ENCODE measurements at places on chromosomes 12 and 14.

- no peak for DNase-seq
Measured at GRCh38 chr12:16573398-16574077, 32.4 kb downstream of the LMO3 start.

DNA sequence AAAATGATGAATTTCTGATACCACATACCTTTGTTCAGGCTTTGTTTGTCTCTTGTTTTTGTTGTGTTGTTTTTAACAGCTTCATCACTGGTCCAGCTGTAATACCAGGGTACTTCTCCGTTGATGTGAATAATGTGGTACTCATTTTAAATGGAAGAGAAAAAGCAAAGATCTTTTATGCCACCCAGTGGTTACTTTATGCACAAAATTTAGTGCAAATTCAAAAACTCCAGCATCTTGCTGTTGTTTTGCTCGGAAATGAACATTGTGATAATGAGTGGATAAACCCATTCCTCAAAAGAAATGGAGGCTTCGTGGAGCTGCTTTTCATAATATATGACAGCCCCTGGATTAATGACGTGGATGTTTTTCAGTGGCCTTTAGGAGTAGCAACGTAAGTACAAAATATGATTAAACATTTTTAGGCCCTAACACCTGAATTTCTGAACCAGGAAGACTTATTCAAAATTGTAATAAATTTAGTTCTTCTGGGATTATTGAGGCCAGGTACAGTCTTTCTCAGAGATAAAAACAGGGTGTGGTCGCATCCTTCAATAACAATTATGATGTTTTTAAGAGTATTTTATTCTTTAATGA, 22.4 kb downstream of the RXYLT1 start:
- DNase-seq = peak; percentile 11

DNA sequence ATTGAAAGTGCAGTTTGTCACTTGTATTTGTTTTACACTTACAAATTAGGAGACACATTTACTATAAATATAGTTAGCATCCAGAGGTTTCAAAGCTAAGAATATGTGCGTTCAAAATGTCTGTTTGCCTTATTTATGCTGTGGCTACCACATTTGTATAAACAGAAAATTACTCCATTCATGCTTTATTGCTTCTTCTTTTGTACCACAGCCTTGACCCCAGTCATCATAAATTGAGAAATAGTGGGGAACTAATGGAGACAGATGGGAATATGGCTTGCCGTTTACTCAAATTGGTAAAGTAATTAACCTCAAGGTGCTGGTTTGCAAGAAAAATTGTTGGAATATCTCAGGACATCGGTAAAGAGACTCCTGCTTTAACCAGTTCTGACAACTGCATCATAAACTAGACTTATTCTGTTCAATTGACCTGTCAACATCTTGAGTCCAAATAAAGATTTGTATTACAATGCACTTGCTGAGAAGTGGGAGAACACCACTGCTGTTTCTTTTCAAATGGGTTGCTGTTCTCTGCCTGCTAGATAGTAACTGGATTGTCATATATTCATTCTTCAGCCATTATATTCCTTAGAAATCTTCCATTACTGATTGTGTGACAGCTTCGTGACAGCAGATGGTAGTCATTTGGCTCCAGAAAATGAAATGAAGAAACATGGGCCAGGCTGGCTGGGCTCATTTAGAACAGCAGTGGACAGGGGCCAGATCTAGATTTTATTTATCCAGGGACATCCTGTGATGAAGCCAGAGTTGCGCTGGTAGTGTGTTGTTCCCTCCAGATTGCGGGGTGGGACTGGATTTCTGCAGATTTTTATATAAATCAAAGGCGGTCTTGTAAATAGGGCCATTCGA, 354.4 kb downstream of the EGLN3 start:
- no peak for DNase-seq

GRCh38 chr14:101241807-101242278, 319.5 kb upstream of the DIO3 start:
- DNase-seq = no peak

GRCh38 chr14:53793790-53794505, 162.7 kb downstream of the BMP4 start:
- no peak for DNase-seq

DNA sequence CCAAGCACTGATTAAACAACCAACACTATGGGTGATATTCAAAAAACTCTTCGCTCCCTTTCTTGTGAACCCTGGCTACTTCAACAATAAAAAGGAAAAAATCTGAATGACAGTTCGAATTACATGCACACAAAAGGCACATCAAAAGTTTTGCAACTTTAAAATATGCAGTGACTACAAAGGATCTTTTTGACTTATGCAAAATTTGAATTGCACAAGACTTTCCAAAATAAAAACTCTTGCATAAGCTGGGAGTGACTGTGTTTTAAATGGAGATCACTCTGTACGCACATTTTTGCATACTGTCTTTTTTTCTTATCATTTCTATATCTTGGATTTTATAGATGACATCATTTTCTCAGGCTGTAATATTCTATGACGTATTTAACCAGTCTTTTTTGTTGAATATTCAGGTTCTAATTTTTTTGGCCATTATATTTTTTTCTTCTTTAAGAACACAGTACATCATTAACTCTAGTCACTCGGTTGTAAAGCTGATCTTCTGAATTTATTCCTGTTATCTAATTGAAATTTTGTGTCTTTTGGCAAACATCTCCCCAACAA, 667.6 kb upstream of the TBX3 start:
- DNase-seq = no peak

- DNase-seq = no peak
Measured at GRCh38 chr12:111816065-111816615, 25.9 kb upstream of the MAPKAPK5 start.

- DNase-seq = no peak
Measured at GRCh38 chr14:71029236-71029781, 122.0 kb downstream of the PCNX1 start.

GRCh38 chr12:16583969-16584745, 21.8 kb downstream of the LMO3 start:
- DNase-seq = no peak

GRCh38 chr12:76441016-76441415, 92.8 kb upstream of the BBS10 start:
- no peak for DNase-seq

DNA sequence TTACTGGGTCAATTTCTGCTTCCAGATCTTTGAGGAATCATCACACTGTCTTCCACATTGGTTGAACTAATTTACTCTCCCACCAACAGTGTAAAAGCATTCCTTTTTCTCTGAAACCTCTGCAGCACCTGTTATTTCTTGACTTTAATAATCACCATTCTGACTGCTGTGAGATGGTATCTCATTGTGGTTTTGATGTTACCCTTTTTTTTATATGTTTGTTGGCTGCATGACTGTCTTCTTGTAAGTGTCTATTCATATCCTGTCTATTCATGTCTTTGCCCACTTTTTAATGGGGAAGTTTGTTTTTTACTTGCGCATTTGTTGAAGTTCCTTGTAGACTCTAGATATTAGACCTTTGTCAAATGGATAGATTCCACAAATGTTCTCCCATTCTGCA, 324.9 kb downstream of the NAV3 start:
- DNase-seq = no peak

GRCh38 chr12:124881123-124881522, 17.5 kb upstream of the SCARB1 start:
- DNase-seq = no peak

DNA sequence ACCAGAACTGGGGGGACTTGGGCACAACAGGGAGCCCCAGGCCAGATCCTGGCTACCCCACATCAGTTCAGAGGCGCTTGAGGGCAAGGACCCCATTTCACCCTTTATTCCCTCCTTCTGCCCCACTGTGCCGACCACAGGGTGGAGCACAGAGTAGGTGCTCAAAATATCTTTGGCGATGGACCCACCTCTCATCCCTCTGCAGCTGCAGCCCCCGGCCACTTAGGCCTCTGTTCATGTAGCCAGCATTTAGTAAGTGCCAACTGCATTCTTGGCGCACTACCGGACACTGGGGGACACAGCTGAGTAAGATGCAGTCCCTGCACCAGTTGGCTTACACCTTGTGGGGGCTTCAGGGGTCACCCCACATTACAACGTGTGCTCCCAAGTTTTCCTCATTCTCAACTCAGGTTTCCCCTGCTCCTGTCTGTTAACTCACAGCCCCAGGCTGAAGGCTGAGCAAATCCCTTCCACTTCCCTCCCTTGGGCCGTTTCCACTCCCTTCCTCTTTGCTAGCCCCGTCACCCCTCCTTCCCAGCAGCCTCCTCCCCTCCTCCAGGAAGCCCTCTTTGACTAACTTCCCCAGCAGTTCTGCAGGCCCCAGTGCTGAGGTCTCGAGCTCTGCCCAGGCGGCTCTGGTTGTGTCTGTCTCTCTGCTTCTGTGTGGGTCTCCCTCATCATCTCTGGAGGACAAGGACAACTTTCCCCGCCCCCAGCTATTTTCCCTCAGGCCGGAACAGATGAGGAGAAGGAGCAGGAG, 26.5 kb downstream of the KRT80 start:
- no peak for DNase-seq

GRCh38 chr12:105222284-105222655, 13.7 kb downstream of the APPL2 start:
- no peak for DNase-seq

- DNase-seq = peak; percentile 17
Measured at GRCh38 chr12:79935624-79936345, 888 bp upstream of the PPP1R12A start.

- no peak for DNase-seq
Measured at GRCh38 chr14:77593501-77593961, 22.9 kb downstream of the SPTLC2 start.

DNA sequence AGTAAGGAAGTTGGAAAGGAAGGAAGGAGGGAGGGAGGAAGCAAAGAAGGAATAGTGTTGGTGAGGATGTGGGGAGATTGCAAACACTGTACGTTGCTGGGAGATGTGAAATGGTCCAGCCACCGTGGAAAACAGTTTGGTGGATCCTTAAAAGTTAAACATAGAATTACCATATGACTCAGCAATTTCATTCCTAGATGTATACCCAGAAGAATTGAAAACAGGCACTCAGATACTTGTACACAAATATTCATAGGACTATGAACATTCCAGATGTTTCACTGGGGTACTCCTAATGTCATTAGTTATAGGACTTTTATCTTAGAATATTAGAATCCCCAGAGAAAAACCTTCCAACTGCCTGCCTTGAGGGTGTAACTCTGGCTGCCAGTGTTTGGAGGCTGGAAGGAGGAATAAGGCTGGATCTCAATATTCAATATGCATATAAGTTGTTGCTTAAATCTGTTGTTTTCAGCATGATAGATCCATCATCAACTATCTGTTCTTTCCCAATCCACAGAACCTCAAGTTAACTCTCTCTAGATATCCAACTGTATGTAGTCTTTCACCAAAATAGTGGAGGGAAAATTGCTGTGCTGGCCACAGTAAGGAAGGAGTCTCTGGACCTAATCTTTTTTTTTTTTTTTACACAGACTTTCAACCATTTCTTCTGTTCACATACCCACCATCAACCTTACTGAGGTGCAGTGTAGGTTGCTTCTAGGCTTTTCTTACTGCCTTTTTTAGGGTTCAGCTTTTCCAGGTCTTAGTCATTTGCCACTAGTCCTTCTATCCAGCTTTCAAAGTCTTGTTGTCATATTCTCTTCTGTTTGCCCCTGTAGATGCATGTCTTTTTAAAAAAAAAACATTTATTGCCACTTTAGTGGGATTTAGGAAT, 94.5 kb downstream of the DNAI7 start:
- no peak for DNase-seq

GRCh38 chr12:5872745-5873144, 72.3 kb downstream of the ANO2 start:
- DNase-seq = no peak

DNA sequence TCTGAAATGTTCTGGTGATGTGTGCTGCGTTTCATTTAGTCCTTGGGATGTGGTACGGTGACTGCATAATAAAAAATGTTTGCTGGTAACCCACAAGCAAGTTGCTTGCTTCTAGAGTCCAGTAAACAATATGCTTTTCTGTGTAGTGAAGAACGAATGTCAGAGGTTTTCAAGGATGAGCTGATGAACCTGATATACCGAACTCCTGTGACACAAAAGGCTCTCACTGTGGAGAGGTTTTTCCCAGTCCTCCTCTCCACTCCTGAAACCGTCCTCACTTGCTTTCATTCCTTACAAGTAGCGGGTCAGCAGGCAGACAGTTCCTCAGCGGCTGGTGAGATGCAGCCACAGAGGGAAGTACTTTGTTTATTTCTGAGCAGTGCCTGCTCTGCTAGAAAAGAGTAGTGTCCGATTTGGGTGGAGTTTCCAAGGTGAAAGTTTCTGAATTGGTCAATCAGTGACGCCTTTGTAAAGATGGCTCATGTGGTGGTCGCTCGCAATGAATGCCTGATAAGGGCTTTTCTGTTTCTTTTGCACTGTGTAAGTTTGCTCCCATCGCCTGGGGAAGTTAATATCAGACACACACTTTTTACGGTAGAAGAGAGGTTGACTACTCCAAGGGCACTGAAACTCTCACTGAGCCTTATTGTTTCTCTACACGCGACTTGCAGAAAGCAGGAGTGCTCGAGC, 3.0 kb downstream of the ETV6 start:
- peak; percentile 48 for DNase-seq

GRCh38 chr14:24695265-24696241, 61.6 kb upstream of the GZMB start:
- DNase-seq = no peak

GRCh38 chr12:47832263-47832933, 12.7 kb upstream of the HDAC7 start:
- no peak for DNase-seq

GRCh38 chr12:52434760-52435530, 774 bp upstream of the KRT75 start:
- no peak for DNase-seq

- DNase-seq = no peak
Measured at GRCh38 chr12:112011685-112012084, 1.3 kb downstream of the TMEM116 start.

GRCh38 chr12:16225692-16226091, 51.8 kb downstream of the SLC15A5 start:
- DNase-seq = no peak

DNA sequence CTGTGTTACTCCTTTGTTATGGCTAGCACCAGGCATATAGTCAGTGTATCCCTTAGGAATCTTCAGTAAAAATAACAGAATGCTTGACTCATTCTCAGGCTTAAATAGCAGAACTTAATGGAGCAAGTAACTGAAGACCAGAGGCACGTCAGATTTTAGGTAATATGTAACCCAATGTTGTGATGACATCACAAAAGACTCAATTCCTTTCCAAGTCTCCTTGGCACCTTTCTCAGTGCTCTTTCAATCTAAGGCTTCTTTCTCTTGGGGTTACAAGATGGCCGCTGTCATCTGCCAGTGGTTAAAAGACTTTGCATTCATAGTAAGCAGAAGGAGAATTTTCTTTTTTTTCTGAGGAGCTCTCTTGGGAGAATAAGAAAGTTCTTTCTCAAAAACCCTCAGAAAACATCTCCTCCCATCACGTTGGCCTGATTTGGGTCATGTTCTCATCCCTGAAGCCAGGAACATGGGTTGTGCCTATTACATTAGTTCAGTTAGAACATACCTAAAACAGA, 33.4 kb upstream of the DCN start:
- peak; percentile 13 for DNase-seq

DNA sequence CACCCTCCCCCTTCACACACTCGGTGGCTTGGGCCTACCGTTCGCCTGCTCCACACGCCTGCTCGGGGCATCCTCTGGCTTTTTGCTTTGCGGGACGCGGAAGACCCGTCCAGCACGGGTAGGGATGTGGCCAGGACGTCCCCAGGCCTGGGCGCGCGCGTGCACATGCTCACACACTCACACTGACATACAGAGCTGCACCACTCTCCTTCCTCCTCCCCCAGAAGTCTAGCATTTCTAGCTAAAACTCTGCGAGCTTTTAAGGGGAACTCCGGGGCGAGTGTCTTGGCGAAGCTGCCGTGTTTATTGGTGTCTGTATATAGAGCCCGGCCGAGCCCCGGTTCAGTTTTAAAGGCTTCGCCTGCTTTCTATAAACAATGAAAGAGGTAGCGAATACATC, 5.0 kb downstream of the TBX5 start:
- DNase-seq = no peak

All from hepatic stellate cell (primary cell).